ENCODE measurements at places on chromosomes 5 and 9.

- no peak for DNase-seq
Observed at GRCh38 chr5:124287813-124288212, 458.6 kb downstream of the ZNF608 start.

DNA sequence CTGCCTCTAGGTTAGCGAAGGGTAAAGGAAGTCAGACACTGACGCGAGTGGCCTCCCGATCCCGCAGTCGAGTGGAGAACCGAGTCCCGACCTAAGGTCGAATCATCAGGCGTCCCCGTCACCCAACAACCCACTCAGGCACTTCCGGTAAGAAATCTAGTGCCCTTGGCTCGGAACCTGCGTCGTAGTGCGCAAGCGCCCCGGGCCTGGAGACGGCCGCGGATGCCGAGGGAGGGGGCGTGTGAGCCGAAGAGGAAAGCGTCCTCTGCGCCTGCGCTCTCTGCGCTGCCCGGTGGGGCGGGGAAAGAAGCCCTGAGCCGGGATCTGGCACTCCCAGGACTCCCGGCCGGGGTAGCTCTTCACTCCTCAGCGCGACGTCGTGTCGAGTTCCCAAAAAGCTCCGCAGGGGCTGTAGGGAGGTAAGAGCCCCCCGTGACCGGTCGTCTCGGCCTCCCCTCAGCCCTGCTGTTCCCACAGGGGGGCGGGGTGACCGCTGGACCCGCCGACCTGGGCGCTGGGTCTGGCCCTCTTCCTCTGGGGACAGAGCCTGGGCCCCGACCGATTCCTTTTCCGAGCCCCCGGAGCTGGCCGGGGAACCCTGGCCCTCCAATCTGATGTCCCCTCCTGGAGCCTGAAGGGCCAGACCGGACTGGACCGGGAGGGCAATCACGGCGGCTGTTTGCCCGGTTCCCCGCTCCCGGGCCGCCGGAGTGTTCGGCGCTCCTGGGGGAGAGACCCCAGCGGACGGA is at the start of gene ZFYVE16:
Gene ZFYVE16, plus strand, starts transcription at position 330 of the 749 bp plus-strand sequence. CDS start 26,084 bp downstream, outside the sequence.
- peak; percentile 92 for DNase-seq

GRCh38 chr9:85451680-85452079 is 290.1 kb downstream of the AGTPBP1 start:
- no peak for DNase-seq

DNA sequence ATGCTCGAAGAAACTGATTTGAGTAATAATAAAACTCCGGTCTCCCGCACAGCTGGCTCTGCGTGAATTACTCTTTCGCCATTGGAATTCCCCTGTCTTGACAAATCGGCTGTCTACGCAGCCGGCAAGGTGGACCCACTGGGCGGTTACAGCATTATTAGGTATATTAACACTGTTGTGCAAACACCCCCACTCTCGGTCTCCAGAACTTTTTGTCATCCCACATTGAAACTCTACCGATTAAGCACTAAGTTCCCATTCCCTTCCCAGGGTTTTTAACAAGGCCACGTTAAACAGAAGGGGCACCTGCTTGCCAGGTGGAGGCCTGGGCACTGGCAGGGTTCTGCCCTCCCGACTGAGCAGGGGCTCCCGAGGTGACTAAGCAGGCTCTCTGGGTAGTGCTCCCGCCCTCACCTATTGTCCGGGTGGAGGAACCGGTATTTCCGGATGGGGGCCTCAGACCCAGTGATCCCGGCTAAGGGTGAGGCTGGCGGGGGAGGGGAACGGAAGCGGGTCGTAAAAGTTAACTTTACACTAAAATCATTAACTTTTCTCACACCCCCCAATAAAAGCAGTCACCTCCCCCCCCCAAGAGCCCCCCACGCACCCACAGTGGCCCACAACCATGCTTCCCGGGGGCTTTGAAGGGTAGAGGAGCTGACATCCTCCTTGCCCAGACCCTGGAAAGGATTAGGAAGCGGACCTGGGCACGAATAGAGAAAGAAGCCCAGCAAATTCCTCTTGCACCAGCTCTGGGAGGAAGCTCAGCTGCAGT is 53.5 kb upstream of the TJP2 start:
- no peak for DNase-seq

DNA sequence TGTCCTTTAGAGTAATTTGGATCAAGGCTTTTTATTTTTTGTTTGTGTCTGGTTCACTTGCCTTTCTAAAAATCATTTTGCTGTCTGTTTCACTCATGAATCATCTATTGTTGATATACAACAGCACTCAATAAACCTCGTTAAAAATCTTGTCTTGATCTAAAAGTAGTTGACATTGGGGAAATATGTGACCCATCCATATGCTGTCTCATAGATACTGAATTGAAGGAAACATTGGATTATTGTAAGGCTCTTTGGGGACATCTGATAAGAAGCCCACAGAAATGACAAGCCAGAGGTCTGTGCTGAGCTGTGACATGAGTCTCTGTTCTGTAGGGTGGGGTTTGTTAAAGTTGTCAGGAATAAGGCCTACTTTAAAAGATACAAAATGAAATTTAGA is 208.0 kb downstream of the PDZD2 start:
- no peak for DNase-seq

DNA sequence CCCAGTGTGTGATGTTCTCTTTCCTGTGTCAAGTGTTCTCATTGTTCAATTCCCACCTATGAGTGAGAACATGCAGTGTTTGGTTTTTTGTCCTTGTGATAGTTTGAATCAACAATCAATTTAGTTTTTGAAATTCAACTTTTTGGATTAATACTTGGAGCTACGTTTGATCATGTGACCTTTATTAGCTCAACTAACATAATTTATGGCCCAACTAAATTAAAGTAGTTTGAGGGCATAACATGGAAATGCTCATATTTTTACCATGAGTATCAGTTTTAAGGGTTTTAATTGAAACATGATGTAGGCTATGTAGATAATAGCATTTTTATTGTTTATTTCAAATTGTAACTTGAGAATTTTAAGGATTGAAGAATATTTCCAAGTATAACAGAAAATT is 168.0 kb downstream of the CCDC171 start:
- DNase-seq: no peak

GRCh38 chr5:125987677-125988255 is 435.4 kb upstream of the GRAMD2B start:
- DNase-seq: no peak

DNA sequence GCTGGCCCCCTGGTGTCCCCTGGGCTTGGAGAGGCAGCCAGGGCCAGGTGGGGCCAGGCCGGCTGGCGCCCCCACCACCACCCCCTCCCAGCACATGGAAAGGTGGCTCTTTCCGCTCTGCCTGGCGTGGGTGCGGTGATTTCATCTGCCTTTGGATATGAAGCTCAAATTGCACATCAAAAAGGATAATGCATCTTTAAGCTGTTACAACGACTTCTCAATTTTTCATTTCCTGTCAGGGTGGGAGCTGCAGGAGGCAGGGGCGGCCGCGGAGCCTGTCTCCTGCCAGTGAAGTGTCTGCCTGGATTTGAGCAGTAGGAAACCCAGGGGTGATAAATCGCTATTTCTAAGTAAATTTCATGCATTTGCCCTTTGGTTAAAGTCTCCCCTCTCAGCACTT is 169.2 kb upstream of the MVB12B start:
- DNase-seq: no peak

DNA sequence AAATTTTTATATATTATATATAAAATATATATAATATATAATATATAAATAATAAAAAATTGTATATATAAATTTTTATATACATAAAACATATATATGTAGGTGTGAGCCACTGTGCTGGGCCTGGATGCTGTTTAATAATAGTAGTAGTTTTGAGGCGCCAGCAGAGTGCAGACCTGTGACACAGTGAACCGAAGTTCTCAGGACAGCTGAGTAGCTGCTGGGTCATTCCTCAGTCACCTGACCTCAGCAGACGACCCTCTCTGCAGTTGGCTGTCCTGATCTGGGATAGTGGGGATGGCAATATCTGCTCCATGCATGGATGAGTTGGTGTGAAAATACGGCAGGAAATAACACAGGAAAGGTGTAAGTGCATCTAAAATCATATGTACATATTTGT is 3.3 kb upstream of the SNX18 start:
- DNase-seq: no peak

- no peak for DNase-seq
Observed at GRCh38 chr5:138981586-138981985, 106.5 kb upstream of the LRRTM2 start.

DNA sequence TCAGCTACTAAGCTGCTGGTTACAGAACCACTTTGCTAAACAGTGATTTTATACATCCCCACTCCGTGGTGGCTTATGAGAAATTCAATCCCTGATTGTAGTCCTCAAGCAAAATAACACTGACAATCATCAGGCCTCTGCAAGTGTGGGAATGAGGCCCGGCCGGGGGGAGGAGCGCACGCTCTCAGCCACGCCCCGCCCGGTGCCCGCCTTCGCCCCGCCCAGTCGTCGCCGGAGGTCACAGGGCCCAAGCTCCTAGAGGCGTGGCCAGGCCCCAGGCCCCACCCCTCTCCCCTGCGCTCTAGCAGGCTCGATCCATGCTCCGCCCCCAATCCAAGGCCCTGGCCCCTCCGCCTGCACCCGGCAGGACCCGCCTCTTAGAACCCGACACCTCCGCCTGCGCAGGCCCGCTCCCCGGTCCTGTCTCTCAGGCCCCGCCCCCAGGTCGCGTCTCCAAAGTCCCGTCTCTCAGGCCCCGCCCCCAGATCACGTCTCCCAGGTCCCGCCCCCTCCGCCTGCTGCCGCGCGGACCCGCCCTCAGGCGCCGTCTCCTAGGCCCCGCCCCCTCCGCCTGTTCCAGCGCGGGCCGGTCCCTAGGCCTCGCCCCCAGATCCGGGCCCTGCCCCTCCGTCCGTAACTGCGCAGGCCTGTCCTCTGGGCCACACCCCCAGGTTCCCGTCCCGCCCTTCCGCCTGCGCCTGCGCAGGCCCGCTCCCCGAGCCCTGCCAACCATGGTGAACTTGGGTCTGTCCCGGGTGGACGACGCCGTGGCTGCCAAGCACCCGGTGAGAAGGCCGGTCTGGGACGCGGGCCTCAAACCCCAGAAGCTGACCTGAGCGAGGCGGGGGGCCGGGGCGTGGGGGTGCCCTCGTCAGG is at the start of gene TMEM141:
Gene TMEM141, plus strand, starts transcription at position 705 of the 876 bp plus-strand sequence. Its CDS starts 27 bp downstream, at position 732.
- peak; percentile 95 for DNase-seq

DNA sequence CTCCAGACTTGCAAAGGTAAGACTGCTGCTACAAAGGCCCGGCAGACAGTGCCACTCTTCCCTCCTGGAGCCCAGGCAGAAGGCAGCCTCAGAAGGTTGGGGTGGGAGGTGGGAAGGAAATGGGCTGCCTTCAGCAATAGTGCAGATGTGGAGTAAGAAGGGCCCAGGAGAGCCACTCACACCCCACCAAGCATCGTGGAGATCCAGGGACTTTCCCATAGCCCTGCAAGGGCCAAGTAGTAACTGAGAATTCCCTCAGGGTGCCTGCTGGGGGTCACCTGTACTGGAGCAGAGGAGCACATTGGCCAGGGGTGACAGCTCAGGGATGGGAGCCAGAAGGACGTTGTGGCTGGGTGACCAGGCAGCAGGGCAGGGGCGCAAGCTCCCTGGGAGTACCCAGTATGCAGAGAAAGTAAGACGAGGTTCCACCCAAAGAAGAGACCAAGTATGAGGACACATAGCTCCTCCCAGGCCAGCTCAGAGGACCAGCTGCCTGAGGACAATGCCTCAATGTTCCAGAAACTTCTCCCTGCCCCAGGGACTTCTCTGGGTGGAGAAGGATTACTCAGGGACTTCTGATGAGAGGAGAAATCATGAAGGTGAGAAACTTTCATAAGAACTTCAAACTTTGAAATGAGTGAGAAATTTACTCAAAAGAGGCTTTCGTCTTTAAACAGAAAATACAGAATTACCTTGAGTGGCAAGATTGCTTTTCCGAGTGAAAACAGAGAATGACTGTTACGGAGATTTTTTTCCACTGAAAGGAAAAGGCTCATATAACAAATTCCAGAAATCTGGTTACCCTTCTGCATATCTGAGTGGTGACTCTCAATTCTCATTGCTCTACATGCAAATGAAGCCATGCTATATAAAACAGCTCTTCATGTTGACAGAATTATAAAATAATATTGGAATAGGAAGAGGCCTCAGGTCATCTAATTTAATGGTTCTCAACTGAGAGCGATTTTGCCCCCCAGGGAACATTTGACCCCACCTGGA is 87.9 kb upstream of the TRIO start:
- no peak for DNase-seq

GRCh38 chr5:10743526-10743925 is 17.5 kb downstream of the DAP start:
- no peak for DNase-seq

- DNase-seq: no peak
Observed at GRCh38 chr9:82363682-82364081, 375.1 kb downstream of the SPATA31D1 start.

- no peak for DNase-seq
Observed at GRCh38 chr5:3639175-3639574, 43.5 kb downstream of the IRX1 start.

DNA sequence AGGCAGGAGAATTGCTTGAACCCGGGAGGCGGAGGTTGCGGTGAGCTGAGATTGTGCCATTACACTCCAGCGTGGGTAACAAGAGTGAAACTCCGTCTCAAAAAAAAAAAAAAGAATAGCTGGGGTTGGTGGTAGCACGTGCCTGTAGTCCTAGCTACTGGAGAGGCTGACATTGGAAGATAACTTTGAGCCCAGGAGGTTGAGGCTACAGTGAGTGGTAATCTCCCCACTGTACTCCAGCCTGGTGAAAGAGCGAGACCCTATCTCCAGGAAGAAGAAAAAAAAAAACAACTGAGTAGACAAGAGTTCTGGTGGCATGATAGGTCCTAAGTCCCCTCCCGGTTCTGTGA is 26.3 kb downstream of the GOLGA2 start:
- DNase-seq: no peak

DNA sequence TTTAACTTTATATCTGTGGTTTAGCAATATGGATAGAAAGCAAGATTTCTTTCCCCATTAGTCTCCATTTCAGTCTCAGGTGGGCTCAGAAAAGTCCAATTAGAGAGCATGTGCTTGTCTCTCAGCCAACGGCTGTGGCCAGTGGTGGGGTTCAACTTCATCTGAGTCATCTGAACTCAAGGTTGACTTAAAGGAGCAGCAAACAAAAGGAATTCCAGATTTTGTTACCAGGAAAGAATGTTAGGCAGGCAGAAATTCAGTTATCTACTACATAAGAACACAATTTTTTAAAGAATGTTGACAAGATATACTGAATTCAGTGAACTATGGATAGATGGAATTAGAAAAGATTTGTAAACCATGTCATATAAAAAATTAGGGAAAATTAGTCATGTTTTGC is 784.1 kb downstream of the MAT2B start:
- DNase-seq: no peak

DNA sequence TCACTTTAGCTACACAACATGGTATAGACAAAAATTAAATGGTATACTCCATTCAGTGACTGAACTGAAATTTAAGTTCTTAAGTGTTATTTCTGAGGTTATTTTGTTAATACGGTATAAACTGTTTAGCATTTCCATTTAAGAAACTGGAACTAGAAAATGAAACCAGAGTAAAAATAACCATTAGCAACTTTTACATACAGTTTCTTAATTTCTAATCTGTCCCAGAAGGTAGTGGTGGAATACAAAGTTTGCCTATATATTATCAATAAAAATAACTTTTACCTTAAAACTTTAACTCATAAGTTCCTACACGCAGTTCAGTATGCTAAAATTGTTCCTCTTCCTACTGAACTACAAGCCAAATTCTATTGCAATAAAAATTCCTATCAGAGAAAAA is 10.3 kb downstream of the GOLPH3 start:
- DNase-seq: no peak

GRCh38 chr9:120612218-120612617 is 32.3 kb upstream of the CDK5RAP2 start:
- no peak for DNase-seq
